Hippocampal formation (tissue), 2 donors: ENCODE measurements at places on chromosomes 6 and 20.

- DNase-seq, result no peak
These were observed 11.2 kb upstream of the TTK start for GRCh38 chr6:79993012-79993910.

DNA sequence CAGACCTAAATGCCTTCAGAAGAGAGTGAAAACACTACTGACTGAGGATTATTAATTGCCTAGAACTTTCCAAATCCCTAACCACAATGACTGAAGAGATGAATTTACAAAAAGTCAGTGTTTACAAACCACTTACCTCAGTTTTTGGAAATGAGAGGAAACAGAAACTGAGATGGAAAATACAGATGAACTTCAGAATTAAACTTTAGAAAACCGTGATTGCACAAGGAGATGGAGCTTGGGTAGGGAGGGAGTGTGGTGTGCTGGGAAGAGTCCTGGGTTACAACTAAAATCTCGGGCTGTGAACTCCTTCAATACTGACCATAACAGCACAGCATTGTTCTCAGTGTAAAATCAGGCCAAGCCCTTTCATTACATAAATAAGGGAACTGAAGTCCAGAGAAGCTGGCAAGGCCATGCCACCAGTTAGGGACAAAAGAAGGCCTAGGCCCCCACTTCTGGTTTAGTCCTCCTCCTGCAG, 4.0 kb downstream of the ELMO2 start:
- peak; percentile 37 for DNase-seq

DNA sequence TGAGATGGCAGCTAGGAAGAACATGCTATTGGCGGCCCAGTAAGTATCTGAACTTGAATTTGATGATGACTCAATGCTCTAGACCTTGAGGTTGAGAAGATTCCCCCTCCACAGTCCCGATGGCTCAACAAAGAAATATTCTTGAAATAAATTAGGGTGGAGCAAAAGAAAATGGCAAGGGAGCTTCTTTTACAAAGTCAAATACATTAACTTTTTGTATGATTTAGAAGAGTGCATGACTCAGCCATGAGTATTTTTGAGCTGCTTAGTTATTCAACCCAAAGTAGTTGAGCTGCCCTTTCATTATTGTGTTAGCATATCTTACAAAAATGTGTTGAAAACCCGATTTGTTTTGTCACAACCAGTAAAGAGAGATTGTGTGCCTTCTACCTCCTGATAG, 7.6 kb downstream of the TFAP2C start:
- no peak for DNase-seq

DNA sequence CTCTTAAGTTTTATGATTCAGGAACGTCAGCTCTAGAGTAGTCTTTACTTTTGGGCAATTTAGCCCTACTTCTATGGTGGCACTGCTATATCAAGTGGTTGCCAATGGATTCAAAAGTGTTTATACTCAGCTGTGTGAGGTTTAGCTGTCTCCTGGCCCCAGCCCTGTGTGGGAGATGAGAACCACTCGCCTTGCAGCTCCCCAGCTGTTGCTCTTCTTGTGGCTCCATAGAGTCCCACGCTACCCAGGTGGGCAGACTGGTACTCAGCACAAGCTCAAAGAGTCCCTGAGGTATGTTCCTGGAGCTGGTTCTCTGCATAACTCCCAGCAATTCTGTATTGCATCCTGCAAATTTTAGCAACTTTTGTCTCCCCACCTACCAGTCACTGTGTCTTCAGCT, 59.6 kb downstream of the C6orf118 start:
- no peak for DNase-seq

DNA sequence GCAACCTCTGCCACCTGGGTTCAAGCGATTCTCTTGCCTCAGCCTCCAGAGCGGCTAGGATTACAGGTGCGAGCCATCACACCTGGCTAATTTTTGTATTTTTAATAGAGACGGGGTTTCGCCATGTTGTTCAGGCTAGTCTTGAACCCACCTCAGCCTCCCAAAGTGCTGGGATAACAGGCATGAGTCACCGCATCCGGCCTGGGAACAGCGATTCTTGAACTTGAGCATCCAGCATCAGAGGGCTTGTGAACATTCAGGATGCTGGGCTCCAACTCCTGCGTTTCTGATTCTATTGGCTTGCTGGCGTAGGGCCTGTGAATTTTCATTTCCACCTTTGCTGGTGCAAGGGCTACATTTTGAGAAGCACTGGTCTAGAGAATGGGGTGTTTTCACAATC, 24.5 kb upstream of the PIM1 start:
- DNase-seq, result no peak

GRCh38 chr6:121305957-121306607, 28.2 kb downstream of the TBC1D32 start:
- DNase-seq, result no peak

DNA sequence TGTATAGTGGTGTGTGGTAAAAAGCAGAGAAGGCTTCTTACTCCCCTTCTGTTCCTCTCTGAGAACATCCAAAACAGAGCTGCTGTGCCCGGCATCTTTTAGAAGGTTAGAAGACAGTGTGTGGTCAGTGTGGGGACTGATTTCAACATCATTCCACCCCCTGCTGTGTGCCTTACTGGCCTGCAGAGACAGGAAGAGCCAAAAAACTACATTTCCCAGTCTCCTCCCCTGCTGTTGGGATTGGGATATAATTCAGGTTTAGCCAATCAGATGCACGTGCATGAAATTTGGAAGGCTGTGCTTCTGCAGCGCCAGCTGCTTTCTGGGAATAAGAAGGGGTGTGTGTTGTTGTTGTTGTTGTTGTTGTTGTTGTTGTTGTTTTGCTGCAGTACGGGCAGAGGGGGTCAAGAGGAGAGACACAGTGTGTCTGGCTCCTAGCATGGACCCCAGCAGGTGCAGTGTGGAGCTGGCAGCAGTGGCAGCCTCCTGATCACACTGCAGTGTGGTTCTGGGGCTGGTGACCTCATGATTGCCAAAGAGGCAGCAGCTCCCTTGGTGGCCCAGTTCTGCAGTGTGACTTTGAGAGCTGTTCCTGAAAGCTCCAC, 74.7 kb downstream of the MRPL14 start:
- no peak for DNase-seq

DNA sequence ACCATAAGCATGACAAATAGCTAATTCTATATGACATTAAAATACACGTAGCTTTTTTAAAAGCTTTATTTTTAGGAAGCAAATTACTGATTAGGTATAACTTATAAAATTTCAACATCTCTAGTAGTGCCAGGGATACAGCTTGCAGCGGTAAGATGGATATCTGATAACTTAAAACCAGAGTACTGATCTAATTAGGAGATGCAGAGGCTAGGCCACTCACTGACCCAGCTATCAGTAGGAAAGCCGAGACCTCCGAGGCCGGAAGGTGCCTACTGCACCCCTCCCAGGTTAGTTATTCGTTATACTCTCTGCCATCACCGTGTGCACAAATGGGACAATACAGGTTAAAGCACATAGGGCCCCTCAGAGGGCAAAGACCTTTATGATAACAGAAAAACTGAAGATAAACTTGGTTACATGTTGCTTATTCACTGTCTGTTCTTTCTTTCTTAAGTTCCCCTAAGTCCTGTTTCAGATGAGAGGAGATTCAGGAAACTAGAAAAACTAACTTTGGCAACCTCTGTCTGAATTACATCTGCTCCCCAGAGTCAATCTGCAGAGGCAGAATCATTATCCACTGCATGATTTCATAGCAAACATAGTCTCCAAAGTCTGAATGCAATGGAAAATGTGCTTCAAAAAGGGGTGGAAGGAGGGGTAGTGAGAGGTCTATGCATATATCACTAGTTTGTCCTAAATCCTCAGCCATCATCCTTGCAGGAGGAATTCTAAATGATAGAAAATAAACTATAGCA, 60.8 kb downstream of the RIPOR2 start:
- no peak for DNase-seq

DNA sequence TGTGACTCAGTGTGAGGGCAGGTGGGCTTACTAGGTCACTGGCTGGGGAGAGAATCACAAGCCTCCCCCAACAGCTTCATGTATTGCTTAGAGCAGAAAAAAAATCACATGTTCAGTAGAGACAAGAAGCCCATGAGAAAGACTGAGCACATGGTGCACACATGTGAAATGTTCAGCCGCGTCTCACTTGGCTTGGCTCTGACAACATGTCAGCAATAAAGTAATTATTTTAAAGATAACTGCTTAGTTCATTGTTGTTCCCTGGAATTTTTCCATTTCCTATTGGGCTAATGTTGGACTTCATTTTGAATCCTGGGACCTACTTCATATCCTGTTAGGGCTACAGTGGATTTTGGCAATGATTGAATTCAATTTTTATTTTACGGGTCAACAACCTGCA, 222.6 kb downstream of the C6orf118 start:
- no peak for DNase-seq

DNA sequence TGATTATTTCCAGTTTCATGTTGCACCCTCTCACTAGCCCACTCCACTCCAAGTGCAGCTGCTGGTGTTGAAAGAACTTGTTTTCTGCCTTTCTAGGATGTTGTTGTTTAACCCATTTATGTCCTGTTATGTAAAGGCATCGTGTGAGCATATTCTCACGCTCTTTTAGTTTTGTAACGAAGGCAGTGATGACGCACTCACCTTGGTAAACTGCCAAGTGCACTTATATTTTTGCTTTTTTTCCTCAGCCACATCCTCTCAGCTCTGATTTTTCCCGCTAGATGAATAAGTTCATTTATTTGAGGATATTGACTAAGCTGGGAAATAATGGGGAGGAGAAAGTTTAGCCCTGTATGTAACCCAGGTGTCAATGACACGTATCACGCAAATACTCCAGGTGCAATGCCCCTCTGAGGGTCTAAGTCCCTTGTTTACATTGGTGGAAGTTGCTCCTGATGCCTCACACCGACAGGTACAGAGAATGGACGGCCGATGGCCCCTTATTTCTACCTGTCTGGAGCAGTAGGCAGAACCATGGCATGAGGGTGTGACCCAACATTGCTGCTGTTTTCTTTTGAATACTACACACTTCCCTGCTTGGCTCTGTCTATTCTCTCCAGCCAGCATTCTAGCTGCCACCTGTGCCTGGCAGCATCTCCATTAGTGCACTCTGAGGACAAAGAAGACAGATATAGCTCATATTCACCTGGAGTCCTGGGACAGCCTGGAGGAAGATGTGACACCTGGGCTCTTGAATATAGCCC, 132.7 kb upstream of the SLC24A3 start:
- DNase-seq, result no peak

DNA sequence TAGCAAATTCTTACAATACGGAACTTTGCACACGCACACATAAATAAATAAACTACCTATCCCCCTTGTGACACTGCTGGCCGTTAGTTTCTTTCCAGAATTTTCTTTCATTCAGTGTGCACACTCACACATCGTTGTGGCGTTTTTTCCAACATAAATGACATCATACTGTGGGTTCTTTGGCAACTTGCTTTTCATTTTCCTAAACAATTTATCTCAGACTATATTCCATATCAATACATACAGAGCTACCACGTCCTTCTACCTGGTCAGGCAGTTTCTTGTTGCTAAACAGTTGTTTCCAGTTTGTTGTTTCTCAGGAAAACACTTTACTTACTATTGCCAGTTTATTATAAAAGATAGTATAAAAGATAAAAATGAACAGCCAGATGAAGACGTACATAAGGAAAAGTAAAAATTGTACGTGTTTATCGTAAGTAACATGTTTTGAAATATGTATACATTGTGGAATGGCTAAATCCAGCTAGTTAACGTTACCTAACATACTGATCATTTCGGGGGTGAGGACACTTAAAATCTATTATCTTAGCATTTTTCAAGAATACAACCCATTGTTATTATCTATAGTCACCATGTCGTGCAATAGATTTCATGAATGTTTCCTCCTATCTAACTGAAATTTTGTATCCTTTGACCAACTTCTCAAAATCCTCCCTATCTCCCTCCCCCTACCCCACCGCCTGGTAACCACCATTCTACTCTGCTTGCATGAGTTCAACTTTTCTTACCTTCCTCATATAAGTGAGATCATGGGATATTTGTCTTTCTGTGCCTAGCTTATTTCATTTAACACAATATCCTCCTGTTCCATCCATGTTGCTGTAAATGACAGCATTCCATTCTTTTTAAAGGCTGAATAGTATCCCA, 1.2 kb upstream of the TP53RK start:
- DNase-seq, result no peak

GRCh38 chr20:31764641-31765305, 25.7 kb downstream of the TPX2 start:
- no peak for DNase-seq

DNA sequence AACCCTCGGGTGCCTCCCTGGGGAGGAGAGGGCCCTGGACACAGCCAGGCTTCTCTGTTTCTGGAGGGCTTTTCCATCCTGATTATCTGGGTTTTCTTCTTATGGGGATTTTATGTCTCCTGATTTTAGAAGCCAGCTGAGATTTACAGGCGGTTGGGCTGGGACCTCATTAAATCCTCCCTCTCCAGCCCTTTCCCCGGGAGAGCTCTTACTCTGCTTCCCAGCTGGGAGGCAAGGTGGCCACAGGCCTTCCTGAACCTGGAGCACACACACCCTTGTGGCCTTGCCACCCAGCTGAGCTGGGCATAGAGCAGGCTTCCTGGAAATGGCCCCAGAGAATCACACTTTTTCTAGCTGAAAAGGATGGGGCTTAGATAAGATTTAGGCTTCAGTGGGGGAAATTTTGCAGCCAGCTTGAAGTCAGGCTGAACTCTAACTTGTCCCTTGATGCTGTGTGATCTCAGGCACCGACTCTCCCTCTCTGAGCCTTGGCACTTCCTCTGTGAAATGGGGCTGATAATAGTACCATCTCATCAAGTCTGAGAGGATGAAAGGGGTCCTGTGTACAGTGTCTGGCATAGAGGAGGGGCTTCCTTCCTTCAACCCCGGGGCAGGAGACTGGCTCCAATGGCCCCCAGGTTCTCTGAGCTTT, 16.6 kb downstream of the VSTM2L start:
- no peak for DNase-seq

DNA sequence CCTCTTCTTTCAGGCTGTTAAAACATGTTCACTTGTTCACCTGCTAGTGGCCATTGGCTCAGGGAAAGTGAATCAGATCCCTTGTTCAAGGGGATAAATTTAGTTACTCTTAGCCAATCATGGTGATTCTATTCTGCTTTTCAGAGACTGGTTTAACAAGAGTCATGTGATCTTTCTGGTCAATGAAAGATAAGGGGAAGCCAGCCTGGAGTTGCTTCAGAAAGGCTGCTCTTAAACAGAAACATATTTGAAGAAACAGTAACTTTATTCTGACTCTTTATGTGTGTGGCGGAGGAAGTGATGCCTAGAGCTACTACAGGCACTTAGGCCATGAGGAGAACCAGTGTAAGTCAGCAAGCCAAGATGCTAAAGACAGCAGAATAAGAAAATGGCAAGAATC, 28.1 kb upstream of the AHI1 start:
- DNase-seq, result no peak

- DNase-seq, result no peak
These were observed 99.5 kb downstream of the CD83 start for GRCh38 chr6:14216946-14217684.

- DNase-seq, result no peak
These were observed 73.7 kb upstream of the CITED2 start for GRCh38 chr6:139448051-139448649.

GRCh38 chr6:4864519-4864918, 88.3 kb downstream of the CDYL start:
- DNase-seq, result no peak

DNA sequence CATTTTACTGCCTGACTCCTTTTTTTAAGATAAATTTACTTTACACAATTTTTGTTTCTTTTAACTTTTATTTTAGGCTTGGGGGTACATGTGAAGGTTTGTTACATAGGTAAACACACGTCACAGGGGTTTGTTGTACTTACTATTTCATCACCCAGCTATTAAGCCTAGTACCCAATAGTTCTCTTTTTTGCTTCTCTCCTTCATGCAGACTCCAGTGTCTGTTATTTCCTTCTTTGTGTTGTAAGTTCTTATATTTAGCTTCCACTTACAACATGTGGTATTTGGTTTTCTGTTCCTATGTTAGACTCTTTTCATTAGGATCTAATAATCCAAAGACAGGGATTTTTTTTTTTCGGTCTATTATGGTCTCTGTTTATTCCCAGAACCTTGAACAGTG, 83.5 kb upstream of the CCN6 start:
- DNase-seq, result no peak
